HAP-1 (cell line): ENCODE measurements at places on chromosomes 4 and X.

GRCh38 chr4:71711044-71711984 is 72.6 kb downstream of the GC start:
- DNase-seq: no peak

DNA sequence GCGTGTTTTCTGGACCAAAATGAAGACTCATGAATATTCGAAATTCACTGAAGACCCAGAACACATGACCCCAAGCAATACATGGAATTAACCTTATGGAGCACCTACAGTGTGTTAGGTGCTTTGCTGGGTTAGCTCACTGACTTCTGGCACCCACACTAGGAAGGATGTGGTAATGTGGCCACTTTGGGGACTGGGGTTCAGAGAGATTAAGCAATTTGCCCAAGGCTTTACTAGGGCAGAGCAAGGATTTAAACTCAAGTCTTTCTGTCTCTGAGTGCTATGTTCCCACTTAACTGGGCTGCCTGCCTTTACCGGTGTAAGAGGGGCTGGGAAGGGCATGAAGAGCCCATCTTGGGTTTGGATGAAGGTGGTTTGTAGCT is 162.0 kb upstream of the ATP6AP2 start:
- no peak for DNase-seq

DNA sequence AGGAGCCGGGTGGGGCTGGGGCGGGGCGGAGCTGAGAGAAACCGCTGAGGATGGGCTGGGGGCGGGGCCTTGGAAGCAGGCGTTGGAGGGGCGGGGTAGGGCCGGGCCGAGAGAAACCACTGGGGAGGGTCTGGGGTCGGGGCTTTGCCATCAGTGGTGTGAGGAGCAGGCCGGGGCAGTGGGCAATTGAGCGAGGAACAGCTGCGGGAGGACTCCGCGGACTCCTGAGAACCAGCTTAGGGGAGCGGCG is 1.3 kb upstream of the EOLA2 start:
- no peak for DNase-seq

DNA sequence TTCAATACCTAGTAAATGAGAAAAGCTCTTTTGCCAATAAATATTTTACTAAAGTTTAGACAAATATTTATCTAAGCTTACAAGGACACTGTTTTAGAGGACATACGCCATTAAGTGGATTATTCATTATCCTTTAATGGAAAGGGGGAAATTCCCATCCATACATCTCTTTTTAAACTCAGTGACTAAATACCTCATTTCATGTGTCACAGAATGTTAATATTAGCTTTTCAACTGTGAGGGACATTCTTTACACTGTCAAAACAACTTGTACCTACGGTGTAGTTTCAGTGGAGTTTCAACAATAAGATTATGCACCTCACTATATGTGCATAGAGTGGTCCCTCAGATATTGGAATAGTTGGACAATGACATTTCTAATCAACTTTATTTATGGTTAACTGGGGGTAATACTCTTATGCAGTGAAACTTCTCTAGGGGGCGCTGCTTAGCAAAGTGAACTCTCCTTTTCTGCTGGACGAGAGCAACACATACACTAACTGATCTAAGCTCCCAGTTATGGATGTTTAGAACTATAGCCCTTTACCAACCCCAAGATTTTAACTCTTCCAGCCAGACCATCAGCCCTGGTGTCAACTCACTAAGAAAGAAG is 9.7 kb downstream of the HS6ST2 start:
- peak; percentile 72 for DNase-seq

DNA sequence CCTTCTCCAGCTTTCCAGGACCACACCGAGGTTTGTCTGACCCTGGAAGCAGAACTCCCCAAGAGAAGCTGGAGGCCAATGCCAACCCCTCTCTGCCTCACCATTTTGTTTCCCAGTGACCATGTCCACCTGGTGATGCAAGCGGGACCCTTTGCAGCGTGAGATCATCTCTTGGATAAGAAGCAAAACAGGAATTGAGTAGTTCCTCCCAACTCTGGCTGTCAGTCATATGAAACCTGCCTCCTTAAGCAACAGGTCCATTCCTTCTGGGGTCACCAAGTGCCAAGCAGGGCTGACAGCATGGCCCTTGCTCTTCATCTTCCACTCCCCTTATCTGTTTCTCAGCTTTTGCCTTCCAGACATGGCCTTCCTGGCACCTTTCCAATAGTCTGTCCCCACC is 41.3 kb upstream of the MTM1 start:
- DNase-seq: no peak

- DNase-seq: no peak
Measured at GRCh38 chr4:111960241-111960667, 185.0 kb upstream of the FAM241A start.

DNA sequence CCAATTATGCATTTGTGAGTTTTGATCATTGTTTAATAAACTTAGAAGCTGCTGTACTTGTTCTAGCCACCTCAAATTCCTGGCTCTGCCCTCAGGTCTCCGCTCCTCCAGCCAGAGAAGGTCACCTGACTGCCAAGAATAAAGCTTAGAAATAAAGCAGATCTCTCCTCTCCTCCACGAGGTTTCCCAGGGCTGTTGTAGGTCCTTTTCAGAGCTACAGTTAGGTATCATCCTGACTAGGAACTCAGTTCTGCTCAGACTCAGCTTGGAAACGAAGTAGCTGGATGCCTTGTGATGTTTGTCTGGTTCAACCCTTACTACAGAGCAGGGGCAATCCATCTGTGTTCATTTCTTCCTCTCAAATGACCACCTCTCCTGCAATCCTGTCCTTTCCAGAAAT is 79.1 kb upstream of the RAPGEF2 start:
- DNase-seq: no peak

GRCh38 chr4:1370321-1371124 is 23.5 kb downstream of the UVSSA start:
- no peak for DNase-seq

DNA sequence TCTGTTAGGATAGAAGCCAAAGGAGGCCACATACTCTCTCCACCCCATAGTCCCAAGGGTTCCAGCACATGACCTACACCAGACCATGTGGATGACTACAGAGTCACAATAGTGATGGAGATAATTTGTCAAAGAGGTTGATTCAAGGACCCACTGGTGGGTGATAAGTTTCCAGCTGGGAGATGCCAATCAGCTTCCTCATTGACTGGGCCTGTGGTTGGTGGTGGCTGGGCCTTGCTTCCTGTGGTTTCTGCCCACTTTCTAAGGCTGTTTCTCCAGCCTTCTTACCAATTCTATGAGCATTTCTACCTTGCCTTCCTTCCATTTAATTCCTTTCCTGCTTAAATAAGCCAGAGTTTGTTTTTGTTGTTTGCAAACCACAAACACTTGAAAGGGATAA is 95.5 kb upstream of the CPEB2 start:
- DNase-seq: no peak

- no peak for DNase-seq
Measured at GRCh38 chr4:163110442-163110841, 56.2 kb downstream of the NAF1 start.

DNA sequence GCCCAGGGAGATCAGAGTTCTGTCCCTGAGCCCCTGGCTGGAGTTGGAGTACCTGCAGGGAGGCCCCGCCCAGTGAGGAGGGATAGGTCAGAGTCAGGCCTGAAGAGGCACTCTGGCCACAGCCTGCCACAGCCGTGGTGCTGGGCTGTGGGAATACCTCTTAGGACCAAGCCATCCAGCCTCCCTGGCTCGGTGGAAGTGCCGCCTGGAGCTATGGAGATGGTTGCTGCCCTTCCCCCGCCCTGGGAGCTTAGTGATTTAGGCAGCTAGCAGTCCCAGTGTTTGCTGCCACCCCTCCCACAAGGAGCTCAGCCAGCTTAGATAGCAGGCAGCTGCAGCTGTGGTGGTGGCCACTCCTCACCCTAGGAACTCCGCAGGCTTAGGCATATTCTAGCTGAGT is 446.3 kb upstream of the GNPDA2 start:
- DNase-seq: no peak

- DNase-seq: no peak
Measured at GRCh38 chr4:54607067-54607466, 50.7 kb upstream of the KIT start.

GRCh38 chr4:6733358-6734164 is 17.6 kb downstream of the BLOC1S4 start:
- DNase-seq: no peak

DNA sequence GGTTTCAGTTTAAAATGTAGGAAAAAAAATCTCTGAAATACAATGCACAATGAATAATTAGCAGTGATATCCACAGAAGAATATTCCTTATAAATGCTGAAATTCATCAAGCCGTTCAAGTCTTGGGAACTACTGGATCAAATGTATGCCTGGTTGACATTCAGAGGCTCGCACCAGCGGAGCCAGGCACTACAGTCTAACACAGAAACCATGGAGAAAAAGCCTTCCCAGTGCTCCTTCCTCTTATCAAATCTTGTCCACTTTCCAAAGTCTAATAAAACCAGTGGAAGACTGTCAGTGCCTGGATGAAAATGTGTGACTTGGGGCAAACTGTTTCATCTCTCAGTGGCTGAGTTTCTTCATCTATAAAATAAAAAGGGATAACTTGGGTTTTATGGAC is 35.9 kb downstream of the CENPU start:
- DNase-seq: no peak

DNA sequence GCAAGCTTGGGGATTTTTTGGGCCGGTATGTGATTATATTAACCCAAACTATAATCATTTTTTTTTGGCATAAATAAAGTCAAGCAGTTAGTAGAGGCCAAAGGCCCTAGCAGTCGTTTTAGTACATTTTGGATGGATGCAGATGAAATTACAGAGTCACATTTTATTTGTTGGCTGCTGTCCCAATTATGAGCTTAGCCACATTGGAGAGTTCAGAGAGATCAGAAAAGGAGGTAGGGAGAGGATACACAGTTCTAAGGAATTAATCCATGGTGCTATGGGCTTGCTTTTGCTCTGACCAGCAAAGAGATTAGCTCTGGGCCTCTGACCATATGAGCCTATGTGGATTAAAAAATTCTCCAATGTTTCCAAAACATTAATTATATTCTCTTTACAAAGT is 395.1 kb downstream of the RAPGEF2 start:
- no peak for DNase-seq

DNA sequence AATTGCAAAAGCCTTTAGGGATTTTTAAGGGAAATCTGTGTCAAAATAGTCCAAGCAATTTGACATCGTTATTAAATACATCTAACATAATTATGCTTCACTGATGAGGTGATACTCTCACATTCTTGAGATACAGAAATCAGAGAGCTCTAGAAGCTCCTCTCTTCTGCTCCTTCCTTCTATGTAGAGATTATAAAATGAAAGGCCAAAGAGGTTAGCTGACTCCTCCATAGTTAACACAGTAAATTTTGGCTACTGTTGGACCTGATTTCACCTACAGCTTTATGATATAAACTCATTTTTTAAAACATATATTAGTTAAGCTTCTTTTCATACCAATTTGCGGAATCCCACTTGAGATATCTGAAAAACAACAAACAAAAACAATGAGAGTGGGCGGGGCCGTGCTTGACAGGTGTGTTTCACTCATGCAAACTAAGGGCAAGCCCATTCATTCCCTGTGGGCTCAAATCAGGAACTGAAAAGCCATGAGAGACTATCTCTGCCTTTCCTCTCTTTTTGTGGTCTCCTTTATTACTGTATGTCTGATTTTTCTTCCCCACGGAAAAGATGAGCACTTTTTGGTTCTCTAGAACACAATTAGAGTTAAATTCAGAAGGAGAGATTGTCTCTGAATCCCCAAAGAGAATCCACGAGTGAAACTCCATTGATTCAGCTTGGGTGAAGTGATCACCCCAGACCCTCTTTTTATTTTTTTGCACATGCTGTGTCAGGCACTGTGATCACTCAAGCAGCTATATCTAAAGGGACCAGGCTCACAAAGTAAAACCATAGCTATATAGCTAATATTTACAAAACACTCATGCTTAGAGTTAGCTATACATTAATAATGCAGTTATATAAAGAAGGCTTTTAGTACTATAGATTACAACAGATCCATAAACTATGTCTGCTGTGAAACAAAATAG is 566.3 kb downstream of the IL15 start:
- no peak for DNase-seq

- peak; percentile 5 for DNase-seq
Measured at GRCh38 chrX:19513383-19513782, 1.9 kb downstream of the MAP3K15 start.

DNA sequence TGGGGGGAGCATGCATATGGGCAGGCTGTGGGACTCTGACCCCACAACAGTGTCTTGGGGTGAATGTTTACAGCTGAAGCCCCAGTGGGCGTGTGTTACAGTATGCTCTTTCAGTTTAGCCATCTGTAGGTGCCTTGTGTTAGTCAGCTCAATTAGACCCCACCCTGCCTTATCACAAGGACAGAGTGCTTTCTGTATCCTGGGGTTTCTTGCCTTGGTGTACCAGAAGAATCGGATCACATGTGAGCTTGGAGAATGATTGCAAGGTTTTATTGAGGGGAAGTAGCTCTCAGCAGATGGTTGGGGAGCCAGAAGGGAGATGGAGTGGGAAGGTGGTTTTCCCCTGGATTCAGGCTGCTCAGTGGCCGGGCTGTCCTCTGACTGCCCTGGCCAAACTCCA is 27.3 kb downstream of the SH3BGRL start:
- no peak for DNase-seq

GRCh38 chr4:106704253-106704870 is 331.8 kb downstream of the DKK2 start:
- no peak for DNase-seq

DNA sequence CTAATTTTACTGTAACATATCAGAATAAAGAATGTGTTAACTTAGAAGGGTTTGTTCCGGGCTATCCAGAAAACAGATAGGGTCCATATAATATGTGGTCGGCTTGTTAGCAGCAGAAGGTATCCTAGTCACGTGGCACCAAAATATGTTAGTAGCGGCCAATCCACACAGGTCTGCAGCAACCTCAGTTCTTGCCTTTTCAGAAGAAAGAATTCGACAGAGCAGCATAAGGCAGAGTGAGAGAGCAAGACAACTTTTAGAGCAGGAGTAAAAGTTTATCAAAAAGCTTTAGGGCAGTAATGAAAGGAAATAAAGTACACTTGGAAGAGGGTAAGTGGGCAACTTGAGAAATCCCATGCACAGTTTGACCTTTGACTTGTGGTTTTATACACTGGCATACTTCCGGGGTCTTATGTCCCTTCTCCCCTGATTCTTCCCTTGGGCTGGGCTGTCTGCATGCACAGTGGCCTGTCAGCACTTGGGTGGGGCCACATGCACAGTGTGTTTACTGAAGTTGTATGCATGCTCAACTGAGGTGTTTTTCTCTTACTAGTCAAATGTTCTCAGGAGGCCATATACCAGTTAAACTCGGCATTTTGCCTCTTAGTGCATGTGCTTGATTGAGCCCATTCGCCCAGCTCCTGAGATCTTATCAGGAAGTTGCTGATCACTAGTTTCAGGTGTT is 37.0 kb upstream of the ABCG2 start:
- no peak for DNase-seq

DNA sequence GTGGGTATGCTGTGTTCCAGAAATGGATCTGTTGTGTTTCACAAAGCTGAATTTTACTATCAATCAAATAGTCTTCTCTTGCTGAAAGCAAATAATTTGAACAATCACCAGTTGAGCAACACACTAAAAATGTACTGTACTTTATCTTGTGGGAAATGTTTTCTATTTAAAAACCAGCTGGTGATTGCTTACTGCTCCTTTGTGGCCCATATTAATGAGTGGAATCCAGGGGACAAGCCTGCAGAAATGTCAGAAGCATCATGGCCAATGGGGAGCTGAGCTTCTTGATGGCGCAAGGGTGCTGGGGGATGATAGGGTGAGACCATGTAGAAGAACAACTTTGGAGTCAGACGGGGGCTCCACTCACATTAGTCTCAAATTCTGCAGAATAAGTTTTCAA is 346.2 kb downstream of the ARHGAP10 start:
- DNase-seq: no peak

- no peak for DNase-seq
Measured at GRCh38 chrX:2766906-2767305, 15.1 kb downstream of the XG start.
